ENCODE measurements at places on chromosomes 11 and 22.
A peak's percentile ranks its signal among the peaks of the same experiment; 100 is the strongest.

DNA sequence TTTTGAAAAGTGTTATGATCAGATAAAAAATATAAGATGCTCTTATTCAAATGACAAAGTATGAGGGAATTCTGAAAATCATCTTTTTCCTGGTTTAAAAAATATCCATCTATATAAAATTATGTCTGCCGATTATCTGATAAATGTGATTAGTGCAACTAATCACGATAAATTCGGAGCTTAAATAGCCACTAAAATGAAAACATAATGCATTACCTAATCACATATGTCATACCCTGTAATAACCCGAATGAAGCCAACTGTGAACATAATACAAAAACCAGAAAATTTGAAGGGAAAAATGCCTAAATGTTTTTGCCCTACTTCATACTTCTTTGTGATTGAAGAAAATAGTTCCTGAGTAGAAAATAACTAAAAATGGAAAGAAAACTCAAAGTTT, 808.4 kb upstream of the LUZP2 start:
- no peak for DNase-seq

- DNase-seq, result no peak
Measured at GRCh38 chr11:11177156-11177808, 175.8 kb downstream of the CSNK2A3 start.

- no peak for DNase-seq
Measured at GRCh38 chr22:19461506-19461905, 14.0 kb upstream of the C22orf39 start.

- DNase-seq, result no peak
Measured at GRCh38 chr11:2482204-2482603, 37.4 kb downstream of the KCNQ1 start.

DNA sequence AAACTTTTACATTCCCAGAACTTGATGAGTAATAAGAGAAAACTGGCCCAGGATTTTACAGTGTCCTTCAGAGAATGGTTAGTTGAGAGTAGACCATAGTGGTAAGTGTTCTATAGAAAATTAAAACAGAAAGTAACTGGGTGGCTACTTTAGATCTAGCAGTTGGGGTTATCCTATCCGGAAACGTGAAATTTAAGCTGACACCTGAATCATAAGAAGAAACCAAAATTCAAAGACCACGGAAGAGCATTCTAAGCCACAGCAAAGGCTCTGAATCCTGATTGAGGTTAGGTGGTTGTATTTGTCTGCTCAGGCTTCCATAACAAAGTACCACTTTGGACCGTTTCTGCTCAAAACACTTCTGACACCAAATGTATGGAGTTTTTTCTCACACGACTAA, 34.0 kb downstream of the TTC17 start:
- no peak for DNase-seq

- no peak for DNase-seq
Measured at GRCh38 chr11:3833449-3833848, 7.3 kb downstream of the RHOG start.

DNA sequence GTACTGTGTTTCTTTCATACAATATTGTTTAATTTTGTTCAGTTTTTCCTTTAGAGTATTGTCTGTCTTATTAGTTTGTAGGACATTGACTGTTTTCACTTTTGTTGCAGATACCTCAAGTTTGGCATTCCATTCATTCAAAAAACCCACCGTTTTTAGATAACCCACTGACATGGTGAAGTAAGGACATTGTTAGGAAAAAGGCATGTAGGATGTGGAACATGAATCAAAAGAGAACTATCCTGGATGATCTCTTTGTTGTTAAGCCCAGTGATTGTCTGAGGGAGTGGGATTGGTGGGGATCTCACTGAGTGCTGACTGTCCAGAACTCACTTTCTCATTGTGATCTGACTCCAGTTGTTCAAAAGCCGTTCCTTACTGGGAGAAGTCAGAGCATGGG, 119.3 kb downstream of the TEAD1 start:
- DNase-seq, result no peak

DNA sequence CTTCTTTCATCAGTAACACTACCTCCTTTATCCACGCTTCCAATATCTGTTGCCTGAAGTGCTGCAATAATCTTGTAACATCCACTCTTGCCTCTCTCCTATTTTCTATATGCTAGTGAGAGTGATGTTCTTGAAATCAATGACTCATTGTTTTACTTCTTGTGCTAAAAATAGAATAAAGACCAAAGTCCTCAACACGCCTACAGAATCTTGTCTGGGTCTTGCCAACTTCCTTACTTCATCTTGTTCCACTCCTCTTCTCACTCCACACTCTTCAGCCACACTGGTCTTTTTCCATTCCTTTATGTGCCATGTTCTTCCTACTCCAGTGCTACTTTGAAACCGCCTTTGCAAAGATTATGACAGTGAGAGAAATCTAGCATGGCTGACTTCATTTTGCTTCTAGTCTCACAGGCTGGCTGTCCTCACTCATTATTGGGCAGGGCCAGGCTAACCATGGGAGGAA, 136.4 kb downstream of the CCDC81 start:
- DNase-seq, result peak; percentile 48

All from HFFc6 (cell line).